ENCODE measurements at places on chromosomes 4 and X.

DNA sequence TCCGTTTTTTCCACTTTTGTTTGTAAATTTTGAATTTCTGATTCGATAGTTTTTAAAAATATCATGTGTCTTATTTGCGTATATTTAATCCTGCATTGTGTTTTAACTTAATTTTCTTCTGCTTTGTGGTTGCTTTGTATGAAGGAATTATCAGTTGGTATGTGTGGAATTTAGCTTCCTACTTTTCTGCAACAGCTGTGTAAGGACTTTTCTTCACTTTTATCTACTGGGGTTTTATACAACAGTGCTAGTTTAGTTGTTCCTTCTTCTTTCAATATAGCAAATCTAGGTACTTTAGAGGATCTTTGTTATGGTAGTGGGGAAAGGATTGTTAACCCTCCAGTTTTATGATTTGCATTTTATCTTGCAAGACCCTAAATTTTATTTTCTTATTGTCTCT is 410.3 kb downstream of the CCSER1 start:
- DNase-seq: no peak

GRCh38 chrX:108270739-108271396 is 167.4 kb downstream of the COL4A6 start:
- DNase-seq: peak; percentile 84

GRCh38 chr4:127829014-127829413 is 46.9 kb downstream of the HSPA4L start:
- DNase-seq: no peak

DNA sequence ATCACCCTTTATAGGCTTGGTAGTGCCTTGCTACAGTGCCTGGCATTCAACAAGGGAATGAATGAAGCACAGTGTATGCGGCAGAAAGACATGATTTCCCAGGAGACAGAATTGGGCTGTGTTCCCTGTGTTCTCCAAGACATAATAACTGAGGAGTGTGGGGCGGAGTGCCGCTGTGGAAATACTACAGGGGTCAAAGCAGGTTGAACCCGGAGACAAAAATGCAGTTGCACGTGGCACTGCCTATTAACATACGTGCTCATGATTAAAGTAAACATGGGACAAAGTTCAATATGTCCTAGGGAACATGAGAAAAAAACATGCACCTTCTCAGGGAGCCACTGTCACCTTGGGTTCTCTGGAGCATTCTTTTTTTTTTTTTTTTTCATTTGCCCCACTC is 820.8 kb downstream of the RPA4 start:
- DNase-seq: no peak

GRCh38 chr4:105896461-105896942 is 1.2 kb downstream of the NPNT start:
- DNase-seq: no peak

- no peak for DNase-seq
Observed at GRCh38 chr4:41745292-41746024, 3.1 kb downstream of the PHOX2B start.

DNA sequence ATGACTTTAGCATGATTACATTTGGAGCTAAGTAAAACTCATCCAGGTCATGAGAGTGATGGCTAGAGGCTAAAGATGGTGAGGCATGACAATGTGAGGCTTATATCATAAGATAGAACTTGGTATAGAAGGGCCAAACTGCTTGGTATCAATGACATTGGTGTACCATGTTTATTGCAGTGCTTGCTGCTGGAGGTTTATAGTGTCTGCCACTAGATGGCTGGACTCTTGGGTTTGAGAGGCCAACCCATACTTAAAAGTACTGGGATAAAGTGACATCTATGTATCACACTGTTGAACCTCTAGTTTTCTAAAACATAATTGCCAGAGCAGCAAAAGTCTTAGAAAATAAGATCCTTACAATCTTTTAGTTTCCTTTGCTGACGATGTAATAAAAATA is 83.0 kb upstream of the TACR3 start:
- no peak for DNase-seq

DNA sequence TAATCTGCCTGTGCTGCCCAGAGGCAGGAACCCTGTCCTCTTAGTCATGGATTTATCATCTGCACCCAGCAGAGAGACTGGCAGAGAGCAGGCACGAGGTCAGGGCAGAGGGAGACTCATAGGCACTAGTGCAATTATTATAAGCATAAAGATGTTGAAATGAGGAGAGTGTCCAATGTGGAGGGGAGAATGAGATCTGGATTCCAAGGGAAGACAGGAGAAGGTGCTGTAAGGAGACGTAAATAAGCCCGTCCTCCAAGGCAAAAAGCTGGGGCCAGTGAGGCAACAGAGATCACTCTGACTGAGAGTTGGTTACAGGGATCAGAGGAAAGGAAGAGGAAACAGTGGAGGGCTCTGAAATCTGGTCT is 406.2 kb downstream of the MAPK10 start:
- no peak for DNase-seq

DNA sequence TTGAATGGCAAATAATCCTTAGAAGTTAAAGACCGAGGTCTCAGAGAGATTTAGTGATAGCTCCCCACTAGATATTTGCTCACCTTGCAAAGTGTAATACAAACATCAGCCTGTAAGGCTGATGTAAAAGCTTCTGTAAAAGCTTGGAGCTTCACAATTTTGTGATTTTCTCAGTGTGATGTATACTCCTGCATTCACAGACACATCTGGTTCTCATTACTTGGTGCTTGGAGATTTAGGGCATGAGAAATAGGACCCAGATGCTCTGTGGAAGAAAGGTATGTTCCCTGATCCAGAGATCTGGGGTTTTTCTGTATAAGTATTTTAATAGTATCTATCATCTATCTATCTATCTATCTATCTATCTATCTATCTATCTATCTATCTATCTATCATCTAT is 1664.3 kb downstream of the C4orf33 start:
- DNase-seq: no peak

- no peak for DNase-seq
Observed at GRCh38 chrX:40146262-40147125, 48.7 kb upstream of the BCOR start.

GRCh38 chr4:78749972-78750727 is 26.0 kb upstream of the BMP2K start:
- no peak for DNase-seq

GRCh38 chrX:46670316-46670715 is 88.6 kb downstream of the SLC9A7 start:
- DNase-seq: no peak

GRCh38 chr4:111689214-111689613 is 456.0 kb upstream of the FAM241A start:
- no peak for DNase-seq

- DNase-seq: no peak
Observed at GRCh38 chr4:116391020-116391419, 694.4 kb downstream of the TRAM1L1 start.

GRCh38 chr4:184475096-184475461 is 729 bp upstream of the IRF2 start:
- DNase-seq: peak; percentile 10

DNA sequence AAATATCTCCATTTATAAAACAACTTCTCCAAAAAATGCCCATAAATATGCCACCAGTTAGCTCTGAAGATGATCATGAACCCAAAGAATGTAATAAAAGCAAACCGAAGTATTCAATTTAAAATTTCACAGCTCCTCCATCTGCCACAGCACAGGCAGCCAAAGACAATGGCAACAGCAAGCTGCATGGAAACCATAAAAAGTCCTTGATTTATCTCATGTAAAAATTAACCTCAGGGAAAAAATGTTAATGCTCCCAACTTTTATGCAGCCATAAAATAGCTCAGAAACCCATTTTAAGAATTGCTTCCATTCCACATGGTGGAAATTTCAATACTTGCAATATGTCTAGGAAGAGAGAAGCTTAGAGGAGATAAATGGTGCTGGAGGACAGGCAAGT is 132.3 kb upstream of the ARHGEF9 start:
- no peak for DNase-seq

DNA sequence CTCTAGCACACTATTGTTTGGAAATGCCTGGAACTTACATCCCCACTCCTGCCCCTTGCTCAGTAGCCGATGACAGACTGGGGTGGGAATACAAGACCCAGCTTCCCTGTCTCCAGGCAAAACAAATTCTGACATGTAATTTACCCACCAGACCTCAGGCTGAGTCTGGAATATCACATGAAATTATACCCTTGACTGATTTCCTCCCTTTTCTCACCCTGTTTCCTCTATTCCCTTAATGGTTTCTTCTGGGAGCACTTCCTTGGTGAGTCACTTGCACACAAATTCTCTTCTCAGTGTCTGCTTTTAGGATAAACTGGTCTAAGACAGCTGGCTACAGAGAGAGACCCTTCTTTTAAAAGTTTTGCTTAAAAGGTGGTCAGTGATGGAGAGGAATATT is 65.8 kb upstream of the DIPK2B start:
- no peak for DNase-seq

- DNase-seq: no peak
Observed at GRCh38 chrX:97876697-97877407, 993.1 kb downstream of the RPA4 start.

DNA sequence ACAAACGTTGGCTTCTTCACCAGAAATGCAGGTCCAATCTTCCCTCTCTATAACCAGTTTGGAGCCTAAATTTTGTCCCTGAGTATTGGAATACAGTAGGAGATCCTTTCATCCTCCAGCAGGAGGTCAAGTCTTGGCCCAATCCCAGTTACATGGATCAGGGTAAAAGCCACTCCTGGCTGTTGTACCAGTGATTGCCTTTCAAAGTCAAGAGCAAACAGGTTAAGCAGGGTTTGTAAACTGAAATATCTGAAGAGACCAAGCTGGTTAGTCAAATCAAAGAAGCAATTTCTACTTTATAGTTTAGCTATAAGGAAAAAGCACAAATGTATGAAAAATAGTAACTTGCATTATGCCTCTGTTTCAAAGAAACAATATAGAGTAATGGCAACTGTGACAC is 329.4 kb downstream of the NAF1 start:
- DNase-seq: no peak

DNA sequence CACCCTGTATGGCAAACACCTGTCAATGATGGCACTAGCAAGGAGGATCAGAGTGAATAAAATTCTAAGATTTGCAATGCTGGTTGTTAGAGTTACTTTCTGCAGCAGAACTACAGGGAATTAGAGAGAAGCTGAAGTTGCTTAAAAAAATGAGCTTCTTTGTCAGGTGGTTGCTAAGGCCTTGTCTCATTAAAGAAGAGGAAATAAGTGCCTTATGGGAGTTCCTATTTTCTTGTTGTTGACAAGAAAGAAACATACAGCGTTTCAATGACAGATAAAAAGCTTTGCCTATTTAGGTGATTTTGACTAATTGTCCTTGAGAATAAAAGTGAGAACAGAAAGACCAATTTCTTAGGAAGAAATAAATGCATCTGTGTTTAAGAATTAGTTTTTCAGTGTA is 106.0 kb upstream of the ARHGAP24 start:
- DNase-seq: no peak

All from DMS79 (cell line).